ENCODE measurements at places on chromosomes 1 and 21.

GRCh38 chr1:159229896-159230295 is 25.2 kb downstream of the ACKR1 start:
- no peak for DNase-seq

DNA sequence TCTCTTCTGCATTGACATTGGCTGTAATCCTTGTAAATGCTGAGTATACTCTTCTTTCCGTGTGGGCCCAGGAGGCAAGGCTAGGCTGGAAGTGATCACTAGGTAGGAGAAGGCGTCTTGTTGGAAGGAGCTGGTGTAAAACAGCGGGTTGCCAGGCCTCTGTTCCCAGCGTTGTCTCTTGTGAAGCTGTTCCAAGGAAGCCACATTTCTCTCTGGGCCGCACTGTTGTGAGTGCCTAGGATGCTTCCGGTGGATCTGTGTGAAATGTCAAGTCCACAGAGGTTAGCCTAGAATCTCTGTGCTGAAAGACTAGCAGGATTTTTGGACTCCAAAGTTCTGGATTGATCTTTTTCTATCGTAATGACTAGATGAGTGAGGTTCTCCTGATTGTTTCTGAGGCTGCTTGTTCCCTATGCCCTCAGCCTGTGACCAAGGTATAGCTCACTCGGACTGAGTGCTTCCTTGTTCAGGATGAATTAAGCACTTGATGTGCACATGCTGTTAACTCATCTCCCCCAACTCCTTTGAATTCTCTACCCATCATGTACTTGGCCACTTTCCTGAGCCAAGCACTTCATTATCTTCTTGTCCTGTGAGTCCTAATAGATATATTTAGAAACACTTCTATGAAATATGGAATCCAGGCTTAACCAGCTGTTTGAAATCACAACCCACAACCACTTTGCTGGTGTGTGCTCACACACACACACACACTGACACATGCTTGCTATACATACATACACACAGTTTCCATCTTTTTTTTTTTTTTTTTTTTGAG is 63.3 kb downstream of the PBX1 start:
- DNase-seq = no peak

DNA sequence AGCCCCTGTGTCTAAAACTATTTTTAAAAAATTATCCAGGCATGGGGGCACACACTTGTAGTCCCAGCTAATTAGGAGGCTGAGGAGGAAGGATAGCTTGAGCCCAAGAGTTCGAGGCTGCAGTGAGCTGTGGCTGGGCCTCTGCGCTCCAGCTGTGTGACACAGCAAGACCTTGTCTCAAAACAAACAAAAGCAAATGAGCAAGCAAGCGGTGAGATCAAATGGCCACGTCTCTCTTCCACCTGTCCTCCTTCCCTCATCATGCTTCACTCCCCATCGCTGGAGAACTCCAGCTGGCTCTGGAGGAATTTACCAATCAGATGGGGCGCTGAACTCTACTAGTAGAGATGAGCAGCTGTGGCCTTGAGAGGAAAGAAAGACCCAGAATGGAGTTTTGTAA is 14.0 kb upstream of the REN start:
- DNase-seq = no peak

- DNase-seq = no peak
Observed at GRCh38 chr1:167602840-167603239, 27.2 kb upstream of the RCSD1 start.

GRCh38 chr1:205505076-205505729 is 734 bp downstream of the CDK18 start:
- DNase-seq = no peak

DNA sequence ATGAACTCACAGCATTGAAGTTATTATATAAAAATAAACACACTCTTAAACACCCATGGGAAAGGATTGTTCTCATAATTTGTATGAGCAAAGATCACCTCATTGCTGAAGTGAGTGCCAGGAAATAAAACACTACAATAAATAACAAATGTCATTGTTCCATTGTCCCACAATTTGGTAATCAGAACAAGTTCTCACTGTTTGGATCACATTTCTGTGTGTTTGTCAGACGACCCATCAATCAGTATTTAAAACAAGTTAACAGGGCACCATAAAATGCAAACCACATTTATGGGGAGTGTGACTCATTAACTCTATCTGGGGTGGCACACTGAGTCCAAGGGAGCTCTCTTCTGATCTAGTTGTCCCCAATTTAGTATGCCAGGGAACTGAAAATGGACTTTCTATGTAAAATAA is 124.5 kb downstream of the PTPRC start:
- no peak for DNase-seq

DNA sequence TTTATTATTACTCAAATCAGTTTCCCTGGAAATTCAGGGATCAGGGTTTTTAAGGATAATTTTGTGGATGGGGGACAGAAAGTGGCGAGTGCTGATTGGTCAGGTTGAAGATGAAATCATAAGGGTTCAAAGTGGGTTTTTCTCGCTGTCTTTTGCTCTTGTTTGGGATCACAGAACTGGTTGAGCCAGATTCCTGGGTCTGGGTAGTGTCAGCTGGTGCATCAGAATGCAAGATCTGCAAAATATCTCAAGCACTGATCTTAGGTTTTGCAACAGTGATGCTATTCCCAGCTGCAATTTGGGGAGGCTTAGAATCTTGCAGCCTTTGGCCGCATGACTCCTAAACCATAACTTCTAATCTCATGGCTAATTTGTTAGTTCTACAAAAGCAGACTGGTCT is 9.3 kb downstream of the CHI3L2 start:
- no peak for DNase-seq

DNA sequence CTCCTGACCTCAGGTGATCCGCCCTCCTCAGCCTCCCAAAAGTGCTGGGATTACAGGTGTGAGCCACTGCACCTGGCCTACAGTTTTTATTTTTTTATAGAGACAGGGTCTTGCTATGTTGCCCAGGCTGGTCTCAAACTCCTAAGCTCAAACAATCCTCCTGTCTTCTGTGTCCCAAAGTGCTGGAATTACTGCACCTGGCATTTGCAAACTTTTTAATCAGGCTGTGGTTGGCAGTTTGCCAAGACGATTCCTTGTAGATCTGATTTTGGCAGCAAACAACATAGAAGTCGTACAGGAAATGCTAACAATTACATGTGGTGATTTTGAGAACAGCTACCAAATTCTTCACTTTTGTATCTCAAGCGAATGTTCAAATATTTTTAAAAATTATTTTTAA is 10.1 kb downstream of the RBP7 start:
- DNase-seq = no peak

DNA sequence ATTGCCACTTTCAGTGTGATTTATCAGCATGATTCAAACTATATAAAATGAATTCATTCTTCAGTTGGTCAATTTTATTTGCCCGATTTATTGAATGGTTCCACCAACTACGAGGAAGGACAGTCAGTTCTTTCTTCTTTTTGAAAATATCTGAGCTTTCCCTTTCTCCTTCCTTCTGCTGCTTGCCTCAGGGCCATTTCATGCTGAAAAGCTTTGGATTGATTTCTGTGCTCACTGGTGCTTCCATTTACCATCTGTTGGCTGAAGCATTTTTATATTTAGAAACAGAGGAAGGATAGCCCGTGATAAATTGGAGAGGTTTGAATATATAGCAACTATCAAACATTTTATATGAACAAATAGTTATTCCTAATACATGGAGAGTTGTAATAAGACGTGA is 68.9 kb upstream of the ADAMTS5 start:
- DNase-seq = no peak

GRCh38 chr1:215489771-215490565 is 77.1 kb upstream of the KCTD3 start:
- DNase-seq = no peak

DNA sequence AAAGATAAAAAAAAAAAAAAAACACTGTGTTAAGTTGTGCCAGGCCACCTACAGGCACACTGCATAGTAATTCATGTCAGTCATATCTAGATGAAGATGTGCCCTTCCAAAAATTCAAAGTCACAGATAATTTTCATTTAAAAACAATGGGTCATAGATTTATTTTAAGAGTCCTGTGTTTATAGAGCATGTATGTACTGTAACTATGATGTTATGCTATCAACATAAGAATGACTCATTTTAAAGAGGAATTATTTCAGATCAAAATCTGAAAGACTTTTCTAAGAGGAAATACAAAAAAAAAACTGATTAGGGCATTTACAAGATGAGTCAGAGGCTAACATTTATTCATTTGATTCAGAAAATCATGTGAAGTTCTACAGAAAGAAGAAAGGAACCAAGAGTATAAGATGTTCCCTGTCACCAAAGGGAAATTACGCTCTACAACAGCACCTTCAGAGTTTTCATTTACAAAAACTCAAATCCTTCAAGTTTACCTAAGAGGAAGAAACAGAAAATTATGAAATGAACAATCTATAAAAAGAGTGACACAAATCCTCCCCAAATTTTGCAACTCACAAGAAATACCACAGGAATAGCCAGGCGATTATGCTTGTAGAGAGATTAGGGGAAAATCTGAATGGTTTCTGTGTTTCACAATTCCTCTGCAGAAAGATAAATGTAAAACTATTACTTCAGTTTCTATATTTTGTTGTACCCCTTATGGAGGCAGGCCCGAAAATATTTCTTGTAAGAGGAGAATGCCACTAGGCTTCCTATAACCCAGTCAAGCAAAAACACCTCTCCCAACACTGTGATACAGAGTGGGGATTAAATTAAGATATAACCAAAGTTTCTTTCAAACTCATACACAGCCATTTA is 13.8 kb downstream of the TP53BP2 start:
- no peak for DNase-seq

- no peak for DNase-seq
Observed at GRCh38 chr1:147651466-147651865, 18.9 kb downstream of the ACP6 start.

- no peak for DNase-seq
Observed at GRCh38 chr1:87284456-87285240, 44.0 kb upstream of the LMO4 start.

- no peak for DNase-seq
Observed at GRCh38 chr21:37871121-37871862, 45.0 kb downstream of the KCNJ6 start.

DNA sequence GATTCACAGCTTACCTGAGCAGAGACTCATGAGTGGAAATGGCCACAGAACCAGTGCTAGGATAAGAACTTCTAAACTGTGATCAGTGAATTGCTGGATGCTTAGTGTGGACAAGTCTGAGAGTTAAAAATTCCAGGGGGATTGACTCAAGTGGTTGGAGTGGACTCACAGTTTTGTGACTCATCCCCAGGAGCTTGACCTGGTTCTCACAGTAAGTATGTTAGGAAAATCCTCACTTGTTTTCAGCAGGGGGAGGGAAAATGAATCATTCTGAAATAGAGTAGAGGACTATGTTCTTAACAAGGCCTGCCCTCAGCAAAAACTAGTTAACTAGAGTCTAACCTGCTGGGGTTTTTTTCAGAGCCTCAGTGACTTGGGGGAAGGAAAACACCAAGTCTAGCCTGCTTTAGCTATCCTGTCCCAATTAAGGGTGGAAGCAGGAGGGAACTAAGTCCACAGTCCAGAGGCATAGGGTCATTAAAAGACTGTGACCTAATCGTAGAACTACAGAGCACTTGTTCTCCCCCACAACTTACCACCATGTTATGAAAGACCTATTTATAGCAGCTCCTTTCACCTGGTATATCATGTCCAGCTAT is 6.1 kb upstream of the CDC73 start:
- no peak for DNase-seq

DNA sequence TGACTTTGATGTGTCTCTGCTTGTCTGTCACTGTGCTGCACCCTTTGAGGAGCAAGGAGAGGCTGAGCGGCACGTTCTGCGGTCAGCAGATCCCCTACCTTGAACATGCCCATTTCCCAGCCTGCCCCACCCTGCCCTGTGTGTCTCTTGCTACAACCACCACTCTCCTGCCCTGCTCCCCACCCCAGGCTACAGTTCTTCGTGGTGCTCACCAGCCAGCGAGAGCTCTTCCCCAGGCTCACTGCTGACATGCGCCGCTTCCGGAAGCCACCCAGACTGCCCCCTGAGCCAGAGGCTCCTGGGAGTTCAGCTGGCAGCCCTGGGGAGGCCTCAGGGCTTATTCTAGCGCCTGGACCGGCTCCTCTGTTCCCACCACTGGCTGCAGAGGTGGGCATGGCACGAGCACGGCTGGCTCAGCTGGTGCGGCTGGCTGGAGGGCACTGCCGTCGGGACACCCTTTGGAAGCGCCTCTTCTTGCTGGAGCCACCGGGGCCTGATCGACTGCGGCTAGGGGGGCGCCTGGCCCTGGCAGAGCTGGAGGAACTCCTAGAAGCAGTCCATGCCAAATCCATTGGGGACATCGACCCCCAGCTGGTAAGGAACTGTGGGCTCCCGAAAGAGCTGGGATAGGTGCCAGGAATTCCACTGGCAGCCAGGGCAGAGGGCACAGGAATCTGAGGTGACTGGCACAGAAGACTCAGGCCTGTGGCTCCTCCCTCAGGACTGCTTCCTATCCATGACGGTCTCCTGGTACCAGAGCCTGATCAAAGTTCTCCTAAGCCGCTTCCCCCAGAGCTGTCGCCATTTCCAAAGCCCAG is 5.6 kb downstream of the HYI start:
- no peak for DNase-seq

- no peak for DNase-seq
Observed at GRCh38 chr1:163173121-163173520, 29.6 kb downstream of the RGS5 start.

DNA sequence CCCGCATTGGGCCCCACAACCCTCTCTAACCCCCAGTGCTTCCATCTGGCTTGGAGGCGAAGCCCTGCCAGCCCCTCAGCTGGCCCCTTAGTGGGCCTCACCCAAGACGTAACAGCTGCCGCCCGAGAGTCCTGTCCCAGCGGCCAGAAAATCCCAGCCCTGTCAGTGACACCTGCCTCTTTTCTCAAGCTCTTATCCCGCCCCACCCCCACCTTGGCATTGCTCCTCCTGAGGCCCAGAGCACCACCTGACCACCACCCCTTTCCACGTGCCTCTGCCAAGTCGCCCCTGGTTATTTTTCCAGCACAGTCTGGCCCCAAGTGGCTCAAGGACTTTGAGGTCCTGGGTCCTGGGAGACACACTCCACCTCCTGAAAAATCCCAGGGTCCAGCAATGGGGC is 5.9 kb upstream of the CTRC start:
- DNase-seq = no peak

DNA sequence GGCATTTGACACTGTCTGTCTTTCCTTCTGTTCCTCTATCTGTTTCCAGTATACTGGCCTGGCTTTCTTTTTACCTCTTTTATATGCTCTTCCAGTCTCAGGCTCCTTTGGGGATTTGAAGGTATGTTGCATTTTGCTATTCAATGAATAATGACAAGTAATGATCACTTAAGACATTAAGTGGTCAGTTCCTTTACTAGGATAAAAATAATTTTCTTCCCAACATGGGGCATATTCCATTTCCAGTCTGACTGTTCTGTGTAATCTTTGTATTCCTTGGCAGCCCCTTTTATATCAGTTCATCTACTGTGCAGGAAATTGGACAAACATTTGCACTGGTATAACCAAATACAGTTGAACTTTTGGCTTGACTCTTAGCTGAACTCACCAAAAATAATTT is 15.6 kb downstream of the METTL18 start:
- no peak for DNase-seq

- no peak for DNase-seq
Observed at GRCh38 chr1:205545991-205546390, 41.5 kb downstream of the CDK18 start.

GRCh38 chr1:18869847-18870594 is 10.6 kb upstream of the TAS1R2 start:
- no peak for DNase-seq

- no peak for DNase-seq
Observed at GRCh38 chr1:1876335-1876930, 14.5 kb downstream of the GNB1 start.

- no peak for DNase-seq
Observed at GRCh38 chr21:32562426-32562825, 22.9 kb downstream of the TCP10L start.
